ENCODE measurements at places on chromosomes 7 and 10.

- no peak for DNase-seq
These were observed 10.9 kb downstream of the FAM3C start for GRCh38 chr7:121385056-121385799.

DNA sequence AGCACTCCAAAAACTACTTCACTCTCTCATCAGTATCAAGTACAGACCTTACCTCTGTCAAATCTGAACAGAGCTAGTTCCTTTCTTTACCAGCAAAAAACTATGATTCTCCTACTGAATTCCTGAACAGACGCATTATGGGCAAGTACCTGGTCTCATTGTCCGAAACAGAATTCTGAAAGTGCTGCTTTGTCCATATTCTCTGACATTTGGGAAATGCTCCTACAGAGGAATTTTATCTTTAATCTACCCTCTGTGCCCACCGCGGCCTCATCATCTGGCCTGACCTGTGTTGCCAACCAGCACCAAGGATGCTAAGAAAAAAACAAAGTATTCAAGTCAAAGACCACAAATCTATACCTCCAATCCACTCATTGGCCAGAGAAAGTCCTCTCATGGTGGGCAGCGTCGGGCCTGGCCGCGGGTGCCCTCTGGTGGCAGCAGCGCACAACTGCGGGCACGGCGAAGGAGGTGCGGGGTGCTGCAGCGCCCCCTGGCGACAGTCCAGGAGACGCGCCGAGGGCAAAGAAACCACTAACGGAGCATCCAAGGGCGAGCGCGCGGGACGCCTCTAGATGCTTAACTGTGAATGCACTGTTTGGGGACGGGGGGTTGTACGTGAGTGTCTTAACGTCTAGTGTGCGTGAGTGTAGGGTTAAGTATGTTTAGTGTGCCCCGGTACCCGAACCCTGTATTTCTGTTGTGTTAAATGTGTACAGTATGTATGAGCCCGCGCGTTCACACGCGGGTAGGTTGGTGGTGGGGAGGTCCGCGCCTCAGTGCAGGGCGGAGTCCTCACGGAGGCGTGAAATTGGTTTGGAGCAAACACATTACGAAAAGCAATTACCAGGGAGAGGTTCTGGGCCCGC, 5.0 kb upstream of the GBX1 start:
- peak; percentile 81 for DNase-seq

GRCh38 chr10:124742413-124743190, 1.6 kb downstream of the FAM53B start:
- DNase-seq, result no peak

DNA sequence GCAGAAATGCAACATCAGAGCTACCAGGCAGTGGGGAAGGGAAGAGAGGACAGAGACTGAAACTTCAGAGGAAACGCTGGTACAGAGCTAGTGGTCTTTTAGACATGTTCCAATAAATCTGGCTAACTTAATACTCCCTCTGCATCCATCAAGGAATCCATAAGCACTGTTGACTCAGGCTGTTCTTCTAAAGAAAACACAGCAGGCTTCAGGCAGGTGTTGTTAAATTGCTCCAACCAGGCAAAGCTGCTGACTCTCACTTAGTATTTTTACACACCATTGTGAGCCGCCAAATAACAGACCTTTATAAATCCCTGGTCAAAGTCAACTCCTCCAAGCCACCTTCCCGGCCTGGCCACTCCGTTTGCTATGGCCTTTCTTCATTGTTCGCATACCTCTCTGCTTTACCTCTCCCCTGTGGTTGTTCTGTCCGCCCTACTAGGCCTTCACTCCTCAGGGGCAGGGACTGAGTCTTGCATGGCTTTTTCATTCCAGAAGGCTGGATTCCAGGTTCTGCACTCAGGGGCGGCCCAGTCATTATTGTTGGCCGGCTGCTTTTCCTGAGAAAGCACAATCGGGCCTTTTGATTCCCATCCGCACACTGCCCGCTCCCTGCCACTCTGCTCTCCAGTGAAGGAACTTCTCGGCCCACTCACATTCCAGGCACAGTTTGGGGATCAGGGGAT, 18.4 kb downstream of the CREB3L2 start:
- no peak for DNase-seq

DNA sequence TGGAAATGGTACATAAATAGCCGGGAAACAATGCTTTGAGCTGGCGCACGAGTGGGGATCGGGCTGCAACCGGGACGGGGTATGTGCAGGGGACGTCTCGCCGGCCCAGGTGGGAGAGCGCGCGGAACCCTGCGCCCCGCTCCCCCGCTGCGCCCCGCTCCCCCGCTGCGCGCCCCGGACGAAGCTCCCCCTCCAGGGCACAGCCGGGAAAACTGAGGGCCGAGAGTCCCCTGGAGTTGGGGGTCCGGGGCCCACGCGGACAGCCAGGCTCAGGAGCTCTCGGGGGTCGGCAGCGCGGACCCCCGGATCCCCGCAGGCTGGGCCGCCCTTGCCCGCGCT, 514 bp downstream of the RADIL start:
- DNase-seq, result no peak

GRCh38 chr7:11831736-11832495, at the start of gene THSD7A:
TSS of gene THSD7A (minus strand) at chr7:11832198. CDS start at chr7:11831946, 252 bp downstream.
- DNase-seq, result no peak

- no peak for DNase-seq
These were observed 409.5 kb downstream of the GLRX3 start for GRCh38 chr10:130545697-130546096.

- no peak for DNase-seq
These were observed 111.4 kb downstream of the ST7 start for GRCh38 chr7:117064688-117065087.

DNA sequence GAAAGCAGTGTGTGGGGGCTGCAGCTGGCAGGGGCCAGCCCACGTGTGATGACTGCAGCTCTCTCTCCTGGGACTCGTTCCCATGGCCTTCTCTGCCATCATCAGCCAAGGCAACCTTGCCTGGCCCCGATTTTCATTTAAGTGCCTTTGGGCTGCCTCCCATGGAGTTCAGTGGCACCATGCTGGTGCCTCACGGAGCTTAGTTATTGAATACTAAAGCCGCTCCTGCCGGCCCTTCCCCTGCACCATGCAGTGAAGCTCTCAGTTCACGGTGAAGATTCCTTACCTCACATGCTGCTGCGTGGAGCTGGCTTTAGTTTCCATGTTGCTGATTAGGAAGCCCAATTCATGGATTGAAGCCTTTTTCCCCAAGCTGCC, 141.5 kb upstream of the EEPD1 start:
- DNase-seq, result no peak

GRCh38 chr10:59682986-59683937, 26.4 kb downstream of the SLC16A9 start:
- no peak for DNase-seq

DNA sequence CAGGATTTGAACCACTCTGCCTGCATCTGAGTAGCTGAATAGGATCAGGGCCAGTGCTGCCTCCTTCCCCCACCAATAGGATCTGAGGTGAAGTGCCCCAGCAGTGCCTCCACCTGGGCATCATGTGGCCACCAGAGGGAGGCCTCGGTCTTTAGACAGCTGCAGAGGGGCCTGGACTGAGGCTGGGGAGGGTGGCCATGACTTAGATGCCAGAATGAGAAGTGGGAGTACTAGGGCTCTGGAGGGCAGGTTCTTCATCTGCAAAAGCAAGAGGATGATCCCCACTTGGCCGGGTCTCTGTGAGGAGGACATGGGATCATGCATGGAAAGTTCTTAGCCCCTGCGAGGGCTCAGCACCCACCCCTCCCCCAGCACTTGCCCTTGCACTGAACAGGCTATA, 56.9 kb downstream of the NEUROG3 start:
- DNase-seq, result peak; percentile 22

DNA sequence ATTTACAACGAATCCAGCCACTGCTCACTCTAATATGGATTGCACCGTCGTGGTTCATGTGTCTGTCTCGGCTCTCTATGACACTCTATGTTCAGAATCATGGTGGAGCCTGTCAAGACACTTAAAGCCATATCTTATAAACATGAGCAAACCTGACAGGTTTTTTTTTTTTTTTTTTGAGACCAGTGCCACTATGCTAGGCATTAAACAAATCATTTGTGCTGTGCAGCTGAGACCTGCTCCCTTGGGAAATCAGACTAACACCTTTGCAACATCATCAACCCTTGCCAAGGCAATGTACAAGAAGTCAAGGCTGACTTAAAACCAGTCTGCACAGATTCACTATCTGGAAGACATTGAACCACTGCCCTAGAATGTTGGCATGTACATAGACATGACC, 181.2 kb upstream of the ANK3 start:
- DNase-seq, result no peak

DNA sequence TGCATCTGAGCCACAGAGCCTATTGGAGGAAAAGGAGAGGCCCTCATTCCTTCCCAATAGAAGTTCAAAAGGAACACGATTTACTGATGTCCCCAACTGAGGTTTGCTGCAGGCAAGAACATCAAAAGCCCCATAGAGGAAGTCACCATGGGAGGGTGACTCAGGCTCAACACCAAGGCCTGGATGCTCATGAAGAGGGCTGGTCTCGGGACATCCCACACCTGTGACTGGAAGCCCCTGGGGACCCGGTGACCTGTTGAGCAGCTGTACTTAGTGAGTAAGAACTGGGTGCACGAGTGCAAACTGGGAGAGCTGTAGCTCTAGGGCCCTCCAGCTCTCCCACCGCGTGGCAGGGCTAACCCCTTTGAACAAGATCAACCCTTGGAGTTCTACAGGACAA, 38.0 kb downstream of the CYTH3 start:
- no peak for DNase-seq

GRCh38 chr7:26368542-26368941, 76.9 kb downstream of the SNX10 start:
- no peak for DNase-seq

DNA sequence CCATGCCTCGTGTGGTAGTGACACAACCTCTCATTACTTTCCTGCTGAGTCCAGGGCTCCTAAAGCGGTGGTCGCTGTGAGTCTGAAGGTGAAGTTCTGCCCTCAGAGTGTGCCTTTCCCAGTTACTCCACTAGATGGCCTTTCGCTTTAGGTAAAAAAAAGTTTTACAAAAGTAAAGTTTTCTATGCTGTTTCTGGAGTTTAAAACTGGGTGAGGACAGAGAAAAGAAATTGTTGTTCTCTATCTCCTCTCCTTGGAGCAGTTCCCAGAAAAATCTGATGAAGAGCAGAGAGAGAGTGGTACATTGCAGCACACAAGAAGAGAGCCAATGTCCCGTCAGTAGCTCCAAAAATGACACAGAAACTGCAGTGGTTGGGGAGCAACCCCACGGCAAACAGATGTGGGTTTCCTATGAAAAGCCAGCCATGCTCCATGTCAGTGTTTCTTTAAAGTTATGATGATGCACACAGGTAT, 257.1 kb downstream of the GLI3 start:
- DNase-seq, result peak; percentile 11

DNA sequence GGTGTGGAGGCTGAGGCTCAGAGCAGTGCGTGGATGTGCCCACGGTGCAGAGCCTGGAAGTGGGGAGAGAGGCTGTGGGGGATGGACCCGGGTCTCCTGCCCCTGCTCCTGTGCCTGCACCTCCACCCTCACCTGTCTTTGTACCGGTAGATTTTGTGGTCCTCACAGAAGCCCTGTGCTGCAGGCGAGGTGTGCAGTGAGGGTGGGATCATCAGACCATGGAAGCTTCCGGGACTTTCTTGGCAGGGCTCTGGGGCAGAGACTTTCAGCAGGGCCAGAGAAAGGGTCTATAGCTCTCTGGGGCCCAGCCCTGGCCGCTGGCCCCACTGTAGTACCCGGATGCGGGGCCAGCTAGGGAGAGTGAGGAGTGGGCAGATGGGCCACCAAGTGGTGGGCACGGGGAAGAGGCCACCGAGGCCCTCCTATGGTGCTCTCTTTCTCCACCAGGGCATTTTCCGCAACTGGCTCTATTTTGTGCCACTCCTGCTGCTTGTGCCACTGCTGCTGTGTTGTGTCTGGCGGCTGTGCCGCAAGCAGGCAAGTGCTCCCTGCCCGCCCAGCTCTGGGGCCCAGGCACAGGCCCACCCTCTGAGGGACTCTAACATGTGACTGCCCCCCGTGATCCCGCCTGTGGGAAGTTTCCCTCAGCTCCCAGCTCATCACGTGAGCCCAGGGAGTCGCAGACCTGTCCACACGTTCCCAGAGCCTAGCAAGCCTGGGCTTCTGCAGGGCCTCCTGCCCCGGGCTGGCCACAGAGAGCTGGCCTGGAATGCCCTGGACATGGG, 22.1 kb downstream of the ANTXRL start:
- DNase-seq, result no peak

DNA sequence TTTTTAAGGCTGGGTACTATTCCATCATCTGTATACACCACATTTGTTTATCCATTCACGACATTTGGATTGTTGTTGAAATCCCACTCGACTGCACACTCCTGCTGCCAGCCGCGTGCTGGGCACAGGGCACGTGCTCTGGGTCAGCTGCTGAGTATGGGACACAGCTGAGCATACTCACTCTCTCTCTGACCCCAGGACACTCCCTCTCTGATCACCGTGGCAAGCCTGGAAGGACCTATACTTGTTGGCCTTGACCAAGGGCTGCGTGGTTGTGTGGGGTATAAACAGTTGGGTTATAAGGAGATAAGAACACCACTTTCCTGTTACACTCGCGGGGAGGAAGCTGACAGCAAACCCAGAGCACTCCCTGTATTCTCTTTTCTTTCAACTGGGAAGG, 153.0 kb upstream of the RHEB start:
- DNase-seq, result no peak

DNA sequence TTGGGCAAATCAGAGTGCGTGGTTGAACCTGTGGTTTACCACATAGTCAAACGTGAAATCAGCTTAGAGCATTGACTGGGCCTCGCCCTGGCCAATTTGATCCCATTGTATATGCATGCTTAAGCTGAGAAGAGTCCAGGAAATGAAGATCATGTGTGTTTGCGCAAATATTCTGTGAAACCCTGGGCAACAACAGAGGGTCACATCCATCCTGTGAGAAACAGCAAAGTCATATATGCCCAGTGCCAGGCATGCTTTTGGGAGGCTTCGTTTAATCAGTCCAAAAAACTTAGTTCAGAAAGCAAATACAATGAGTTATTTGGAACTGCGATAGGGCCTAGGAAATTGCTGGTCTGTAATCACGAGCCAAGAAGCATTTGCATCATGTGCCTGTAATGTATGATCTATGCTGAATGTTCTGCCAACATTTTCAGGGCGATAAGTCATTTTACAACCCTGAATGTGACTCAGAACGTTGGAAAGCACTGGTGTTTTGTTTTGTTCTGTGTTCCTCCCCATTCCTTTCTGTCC, 412.1 kb upstream of the CELF2 start:
- no peak for DNase-seq

- peak; percentile 49 for DNase-seq
These were observed 38.0 kb downstream of the ZNRF2 start for GRCh38 chr7:30322271-30323005.

- DNase-seq, result no peak
These were observed 36.7 kb downstream of the GNA12 start for GRCh38 chr7:2807460-2807844.
